Adipose tissue (tissue), 3 donors: ENCODE measurements at places on chromosomes 6 and 20. TPM values are rescaled to one million over a fixed set of nuclear protein-coding genes. Genes with fewer than 3 reads are reported as not detected.

The HLA-DPB1 gene
- polyA plus RNA-seq: 48.0 TPM

The XPO5 gene
- 7.0 TPM for polyA plus RNA-seq

The CLPSL1 gene
- not detected for polyA plus RNA-seq

The NHSL1 gene
- 2.1 TPM for polyA plus RNA-seq

The CCM2L gene
- polyA plus RNA-seq: 1.8 TPM

The SLC16A10 gene
- 2.4 TPM for polyA plus RNA-seq

The ARHGAP40 gene
- polyA plus RNA-seq: 0.02 TPM

The IP6K3 gene
- polyA plus RNA-seq: 0.24 TPM

The TCF21 gene
- 7.6 TPM for polyA plus RNA-seq

The SIRPB2 gene
- 0.75 TPM for polyA plus RNA-seq

The REM1 gene
- polyA plus RNA-seq: 3.7 TPM

The LPIN3 gene
- 51.2 TPM for polyA plus RNA-seq

The MACROD2 gene
- polyA plus RNA-seq: 0.11 TPM

The FOXQ1 gene
- polyA plus RNA-seq: 3.8 TPM

The MRPS18B gene
- polyA plus RNA-seq: 77.1 TPM

The PIGT gene
- 62.2 TPM for polyA plus RNA-seq

The VAPB gene
- 22.6 TPM for polyA plus RNA-seq

The KIAA0408 gene
- 10.8 TPM for polyA plus RNA-seq

The MUC21 gene
- 1.1 TPM for polyA plus RNA-seq

The VSTM2L gene
- polyA plus RNA-seq: 0.82 TPM

The CGA gene
- not detected for polyA plus RNA-seq

The RFX6 gene
- polyA plus RNA-seq: 0.10 TPM

The CST5 gene
- not detected for polyA plus RNA-seq

The FOXA2 gene
- 2.0 TPM for polyA plus RNA-seq

The PRPH2 gene
- 0.67 TPM for polyA plus RNA-seq

The HLA-DOB gene
- not detected for polyA plus RNA-seq

The DPPA5 gene
- polyA plus RNA-seq: not detected

The SYNGAP1 gene
- polyA plus RNA-seq: 7.2 TPM

The DUSP22 gene
- 38.5 TPM for polyA plus RNA-seq

The LIN28B gene
- polyA plus RNA-seq: not detected

The KIF6 gene
- polyA plus RNA-seq: 0.10 TPM
